ENCODE measurements at places on chromosomes 6 and 20.

DNA sequence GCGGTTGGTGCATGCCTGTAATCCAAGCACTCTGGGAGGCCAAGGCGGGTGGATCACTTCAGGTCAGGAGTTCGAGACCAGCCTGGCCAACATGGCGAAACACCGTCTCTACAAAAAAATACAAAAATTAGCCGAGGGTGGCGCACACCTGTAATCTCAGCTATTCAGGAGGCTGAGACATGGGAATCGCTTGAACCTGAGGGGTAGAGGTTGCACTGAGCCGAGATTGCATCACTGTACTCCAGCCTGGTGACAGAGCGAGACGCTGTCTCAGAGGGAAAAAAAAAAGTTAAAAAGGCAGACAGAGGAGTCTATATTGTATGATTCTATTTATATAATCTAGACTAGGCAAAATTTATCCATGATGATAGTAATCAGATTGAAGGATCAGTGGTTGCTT, 27.3 kb upstream of the PLCG1 start:
- DNase-seq, result no peak

GRCh38 chr6:106512048-106512967, 117.0 kb downstream of the RTN4IP1 start:
- peak; percentile 53 for DNase-seq

- peak; percentile 76 for DNase-seq
These were observed 16.7 kb upstream of the TBC1D20 start for GRCh38 chr20:478949-479429.

DNA sequence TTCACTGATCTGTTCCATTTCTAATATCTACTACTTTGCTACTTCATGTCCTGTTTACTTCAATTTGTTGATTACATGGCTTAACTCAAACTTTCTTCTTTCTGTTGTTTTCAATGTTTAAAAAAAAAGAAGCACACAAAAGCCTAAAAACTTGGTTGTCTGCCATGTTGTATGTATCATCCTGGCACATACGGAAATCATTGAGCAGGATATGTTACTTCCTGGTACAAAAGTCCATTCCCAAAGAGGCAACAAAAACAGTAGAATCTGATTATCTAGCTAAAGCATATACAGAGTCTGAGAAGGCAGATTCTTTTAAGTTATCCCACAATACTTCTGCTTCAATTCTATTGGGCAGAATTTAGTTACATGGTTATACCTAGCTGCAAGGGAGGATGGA, 14.5 kb upstream of the COL12A1 start:
- no peak for DNase-seq

GRCh38 chr6:128259730-128260685, 260.4 kb downstream of the PTPRK start:
- DNase-seq, result peak; percentile 26

DNA sequence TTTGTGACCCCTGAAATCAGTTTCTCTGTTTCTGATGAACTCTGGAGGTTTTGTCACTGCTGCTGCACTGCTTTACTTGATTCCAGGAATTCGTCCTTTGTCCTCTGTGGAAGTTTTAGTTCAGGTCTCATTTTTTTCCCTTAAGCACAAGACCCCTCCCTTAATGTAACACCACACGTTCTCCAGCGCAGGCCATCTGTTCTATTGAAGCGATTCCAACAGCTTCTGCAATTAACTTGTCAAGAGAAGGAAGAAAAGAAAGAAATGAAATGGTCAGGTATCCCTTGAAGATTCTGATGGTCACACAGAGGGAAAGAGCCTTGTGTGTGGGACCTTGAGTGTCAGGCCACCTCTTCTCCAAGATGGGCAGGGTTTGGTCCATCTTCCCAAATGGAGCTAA, 7.8 kb upstream of the MAS1L start:
- DNase-seq, result no peak

DNA sequence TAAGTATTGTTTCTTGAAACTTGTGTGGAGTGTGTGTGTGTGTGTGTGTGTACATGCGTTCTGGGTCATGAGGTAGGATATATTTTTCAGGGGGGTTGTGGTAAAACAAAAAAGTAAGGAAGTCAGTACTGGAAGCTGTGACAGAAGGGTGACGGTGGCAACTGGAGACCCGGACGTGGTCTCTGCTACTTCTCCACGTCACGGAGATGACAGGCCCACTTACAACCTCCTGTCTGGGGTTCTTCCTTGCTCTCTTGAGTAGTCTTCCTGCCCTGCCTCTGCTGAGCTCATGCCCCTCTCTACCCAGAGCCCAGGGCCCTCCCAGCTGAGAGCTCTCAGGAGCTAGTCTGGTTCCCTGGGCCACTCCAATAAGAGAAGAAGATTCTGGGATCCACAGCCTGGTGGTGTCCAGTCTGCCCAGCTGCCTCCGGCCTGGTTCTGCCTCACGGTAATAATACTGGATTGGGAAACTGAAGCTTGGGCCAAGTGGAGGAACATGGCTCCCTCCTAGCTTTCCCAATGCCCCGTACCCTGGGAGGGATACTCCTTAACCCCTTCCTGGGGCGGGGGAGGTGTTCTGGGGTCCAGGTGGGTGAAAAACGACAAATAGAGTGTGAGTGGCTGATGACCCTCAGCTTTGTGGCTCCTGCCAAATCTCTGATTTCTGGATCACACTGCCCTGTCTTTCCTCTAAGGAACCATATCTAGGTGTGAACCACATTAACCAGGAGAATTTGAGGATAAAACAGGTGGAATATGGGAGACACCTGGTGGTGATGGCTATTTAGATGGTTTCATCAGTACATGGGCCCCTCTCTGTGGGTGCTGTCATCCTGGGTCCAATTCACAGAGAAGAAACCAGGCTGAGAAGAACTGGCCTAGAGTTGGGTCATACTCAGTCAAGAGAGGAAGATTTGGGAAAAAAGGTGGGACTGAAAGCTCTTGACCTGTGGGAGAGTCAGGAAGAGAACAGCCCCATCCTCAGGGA, 27.2 kb downstream of the VEGFA start:
- DNase-seq, result no peak

- DNase-seq, result peak; percentile 93
These were observed 89.9 kb upstream of the SYNDIG1 start for GRCh38 chr20:24379484-24379927.

DNA sequence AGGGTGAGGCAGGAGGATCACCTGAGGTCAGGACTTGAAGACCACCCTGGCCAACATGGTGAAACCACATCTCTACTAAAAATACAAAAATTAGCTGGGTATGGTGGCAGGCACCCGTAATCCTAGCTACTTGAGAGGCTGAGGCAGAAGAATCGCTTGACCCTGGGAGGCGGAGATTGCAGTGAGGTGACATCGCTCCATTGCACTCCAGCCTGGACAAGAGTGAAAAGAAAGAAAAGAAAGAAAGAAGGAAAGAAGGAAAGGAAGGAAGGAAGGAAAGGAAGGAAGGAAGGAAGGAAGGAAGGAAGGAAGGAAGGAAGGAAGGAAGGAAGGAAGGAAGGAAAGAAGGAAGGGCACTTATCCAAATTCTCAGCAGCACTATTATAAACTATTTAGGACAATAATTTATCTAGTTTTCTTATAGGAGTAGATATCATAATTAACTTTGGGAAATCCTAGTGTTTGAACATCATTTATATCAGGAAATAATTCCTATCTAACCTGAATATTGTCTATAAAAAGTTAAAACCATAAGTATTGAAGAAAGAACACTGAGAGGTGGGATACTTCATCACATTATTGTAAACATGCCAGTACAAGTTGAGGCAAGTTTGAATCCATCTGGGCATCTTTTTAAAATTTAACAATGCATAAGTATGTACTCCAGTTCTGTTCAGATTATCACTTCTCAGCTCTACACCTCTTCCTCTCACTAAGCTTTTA, 305.5 kb downstream of the SLC35F1 start:
- DNase-seq, result no peak

DNA sequence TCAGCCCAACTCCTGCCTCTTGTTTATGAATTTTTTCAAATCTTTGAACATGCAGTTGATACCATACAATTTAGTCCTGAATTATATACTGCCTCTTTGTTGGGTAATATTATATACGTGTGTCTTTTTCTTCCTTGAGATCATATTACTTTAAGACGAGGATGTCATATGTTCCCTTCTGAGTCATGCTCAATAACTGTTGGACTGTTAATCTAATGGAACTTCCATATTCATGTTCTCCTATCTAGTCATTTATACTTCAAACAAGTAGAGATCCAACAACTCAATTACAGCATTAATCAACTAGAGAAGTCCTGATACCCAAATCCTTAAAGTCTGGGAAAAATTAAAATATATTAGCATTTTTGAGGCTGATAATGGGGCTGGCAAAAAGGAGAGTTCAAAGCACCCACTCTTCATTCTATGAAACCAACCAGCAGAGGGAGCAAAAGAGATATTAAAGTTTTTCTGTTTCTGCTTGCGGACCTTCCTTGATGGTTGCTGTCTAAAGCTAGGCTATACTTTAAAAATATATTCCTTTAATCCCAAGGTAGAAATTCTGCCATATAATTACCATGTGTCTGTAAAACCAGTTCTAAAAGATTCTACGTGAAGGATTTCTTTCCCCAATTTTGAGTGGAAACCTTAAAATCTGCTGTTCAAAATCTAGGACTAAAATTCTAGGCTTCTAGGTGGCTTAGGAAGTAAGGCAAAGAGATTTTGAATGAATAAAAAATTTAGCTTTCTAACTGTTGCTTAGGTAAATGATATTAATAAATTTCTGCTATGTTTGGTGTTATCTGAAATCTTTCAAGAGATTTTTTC, 498.9 kb downstream of the BCKDHB start:
- peak; percentile 51 for DNase-seq

DNA sequence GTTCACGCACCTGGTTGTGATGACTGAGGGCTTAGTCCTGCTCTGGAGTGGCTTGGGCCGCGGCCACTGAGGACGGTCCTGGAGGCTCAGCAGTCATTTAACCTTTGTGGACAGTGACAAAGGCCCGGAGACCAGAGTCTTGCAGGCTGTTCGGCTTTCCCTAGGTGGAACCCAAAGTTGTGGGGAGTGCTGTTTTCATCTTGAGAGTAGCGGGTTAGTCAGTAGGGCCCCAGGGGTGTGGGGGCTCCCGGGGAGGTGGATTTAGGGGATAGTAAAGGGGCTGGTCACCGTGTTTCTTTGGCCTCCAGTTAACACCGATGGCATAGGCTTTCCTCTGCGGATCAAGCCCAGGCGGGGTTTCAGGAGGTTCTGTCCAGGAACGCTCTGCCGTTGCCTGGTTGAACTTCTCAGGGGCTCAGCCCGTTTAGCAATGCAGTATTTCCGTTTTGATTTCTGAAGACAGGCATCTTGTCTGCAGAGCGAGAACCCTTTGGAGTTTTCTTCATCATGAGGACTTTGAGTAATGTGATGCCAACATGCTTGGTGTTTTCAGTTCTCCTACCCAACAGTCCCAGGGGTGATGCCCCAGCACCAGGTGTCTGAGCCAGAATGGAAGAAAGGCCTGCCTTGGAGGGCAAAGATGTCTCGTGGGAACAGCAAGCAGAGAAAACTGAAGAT, 31.8 kb downstream of the ZNF831 start:
- DNase-seq, result no peak

DNA sequence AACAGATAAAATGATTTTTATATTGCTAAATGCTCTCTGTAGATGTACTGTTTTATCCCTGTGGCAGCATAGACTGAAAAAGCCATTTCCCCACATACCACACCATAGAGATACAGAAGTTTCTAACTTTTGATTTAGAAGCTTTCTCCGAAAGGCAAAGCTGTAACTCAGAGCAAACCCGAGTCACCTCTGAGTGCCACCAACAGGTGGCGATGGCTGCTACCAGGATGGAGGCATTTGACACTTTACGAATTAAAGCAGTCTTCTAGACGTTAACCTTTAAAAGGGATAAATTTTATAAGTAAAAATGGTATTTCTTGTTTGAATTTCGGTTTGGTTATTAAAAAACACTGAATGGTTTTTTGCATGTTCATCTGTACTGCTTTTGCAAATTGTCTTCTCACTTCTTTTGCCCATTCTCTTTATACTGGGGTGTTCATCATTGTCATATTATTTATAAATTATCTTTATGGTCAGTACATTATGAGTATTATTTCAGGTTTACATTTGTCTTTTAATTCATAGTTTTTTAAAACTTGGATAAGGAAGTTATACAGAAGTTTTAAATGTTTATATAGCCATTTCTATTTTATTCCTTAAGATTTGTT, 201.0 kb upstream of the CEP162 start:
- peak; percentile 62 for DNase-seq
